ENCODE measurements at places on chromosomes 3 and 15.
A peak's percentile ranks its signal among the peaks of the same experiment; 100 is the strongest.

- no peak for DNase-seq
Observed at GRCh38 chr3:177932346-177932745, 603.9 kb upstream of the KCNMB2 start.

- peak; percentile 1 for DNase-seq
Observed at GRCh38 chr3:11719406-11720303, 75.9 kb upstream of the VGLL4 start.

DNA sequence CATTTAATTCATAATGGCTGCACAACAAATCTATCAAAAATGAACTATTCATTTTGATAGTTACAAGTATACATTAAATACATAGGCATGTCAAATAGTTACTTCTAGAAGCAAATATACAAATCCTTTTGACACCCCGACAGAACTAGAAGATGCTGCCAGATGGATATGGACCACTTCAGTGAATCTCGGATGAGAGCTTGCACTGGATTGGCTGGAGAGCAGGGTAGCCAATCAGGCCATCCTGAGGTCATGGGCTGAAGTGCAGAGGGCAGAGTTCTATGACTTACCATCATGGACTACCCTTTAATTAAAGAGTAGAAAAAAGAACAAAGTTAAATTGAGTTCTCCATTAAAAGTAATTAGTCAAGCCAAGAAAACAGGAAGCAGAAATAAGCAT lies 8.3 kb downstream of the CCNL1 start:
- DNase-seq: no peak

DNA sequence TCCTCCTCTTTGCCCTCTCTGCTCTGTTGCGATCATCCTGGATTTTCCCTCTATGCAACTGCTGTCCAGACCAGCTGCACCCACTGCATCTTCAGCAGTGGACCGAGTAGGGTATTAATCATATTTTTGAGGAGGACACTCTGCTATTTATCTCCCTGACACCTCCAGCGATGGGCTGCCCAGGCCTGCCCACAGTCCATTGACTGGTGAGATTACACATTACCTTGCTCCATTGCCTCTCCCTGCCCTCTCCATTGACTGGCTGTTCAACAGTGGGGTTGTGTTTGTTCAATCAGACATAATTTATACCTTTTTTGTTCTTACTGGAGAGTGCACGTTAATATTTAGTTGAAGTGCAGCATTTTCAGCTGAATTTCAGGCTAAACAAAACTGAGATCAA lies 559.3 kb upstream of the ARRDC4 start:
- DNase-seq: no peak

DNA sequence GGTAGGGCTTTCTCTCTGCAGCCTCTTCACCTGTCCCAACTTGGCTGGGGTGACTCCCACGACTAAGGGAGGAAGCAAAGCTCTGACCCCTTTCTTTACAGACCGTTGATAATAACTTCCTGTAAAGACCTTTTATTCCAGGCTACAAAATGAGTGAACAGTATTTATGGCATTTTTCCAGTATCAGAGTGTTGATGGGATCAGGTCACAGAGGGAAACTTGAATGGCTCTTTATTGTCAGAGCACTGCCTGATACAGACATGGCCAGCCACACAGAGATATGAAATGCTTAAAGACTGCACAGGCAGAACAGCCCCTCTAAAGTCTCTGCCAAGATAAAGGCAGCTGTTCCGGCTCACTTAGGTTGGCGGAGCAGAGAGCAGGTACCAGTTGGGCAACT lies 1033.9 kb upstream of the NR2F2 start:
- DNase-seq: no peak

DNA sequence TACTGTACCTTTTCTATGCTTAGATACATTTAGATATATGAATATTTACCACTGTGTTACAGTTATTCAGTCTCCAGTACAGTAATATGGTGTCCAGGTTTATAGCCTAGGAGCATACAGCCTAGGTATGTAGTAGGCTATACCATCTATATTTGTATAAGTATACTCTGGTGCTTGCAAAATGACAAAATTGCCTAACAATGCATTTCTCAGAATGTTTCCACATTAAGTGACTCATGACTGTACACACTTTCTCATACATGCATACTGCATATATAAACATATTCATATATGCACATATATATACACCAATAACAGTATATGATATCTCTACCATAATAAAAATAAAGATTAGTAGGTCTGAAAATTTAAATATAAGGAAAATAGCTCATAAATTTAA lies 169.3 kb downstream of the DPH6 start:
- no peak for DNase-seq

DNA sequence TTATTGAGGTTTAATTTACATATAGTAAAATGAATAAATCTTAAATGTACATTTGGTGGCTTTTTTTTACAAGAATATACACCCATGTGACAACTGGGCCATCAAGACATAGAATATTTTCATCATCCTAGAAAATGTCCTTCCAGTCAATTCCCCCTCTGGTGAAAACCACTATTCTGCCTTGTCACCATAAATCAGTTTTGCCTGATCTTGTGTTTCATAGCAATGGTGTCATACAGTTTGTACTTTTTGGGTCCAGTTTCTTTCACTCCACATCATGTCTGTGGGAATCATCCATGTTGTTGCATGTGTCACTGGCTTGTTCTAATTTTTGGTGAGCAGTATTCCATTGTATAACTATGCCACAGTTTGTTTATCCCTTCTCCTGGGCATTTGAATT lies 133.1 kb downstream of the PDCD6IP start:
- no peak for DNase-seq

DNA sequence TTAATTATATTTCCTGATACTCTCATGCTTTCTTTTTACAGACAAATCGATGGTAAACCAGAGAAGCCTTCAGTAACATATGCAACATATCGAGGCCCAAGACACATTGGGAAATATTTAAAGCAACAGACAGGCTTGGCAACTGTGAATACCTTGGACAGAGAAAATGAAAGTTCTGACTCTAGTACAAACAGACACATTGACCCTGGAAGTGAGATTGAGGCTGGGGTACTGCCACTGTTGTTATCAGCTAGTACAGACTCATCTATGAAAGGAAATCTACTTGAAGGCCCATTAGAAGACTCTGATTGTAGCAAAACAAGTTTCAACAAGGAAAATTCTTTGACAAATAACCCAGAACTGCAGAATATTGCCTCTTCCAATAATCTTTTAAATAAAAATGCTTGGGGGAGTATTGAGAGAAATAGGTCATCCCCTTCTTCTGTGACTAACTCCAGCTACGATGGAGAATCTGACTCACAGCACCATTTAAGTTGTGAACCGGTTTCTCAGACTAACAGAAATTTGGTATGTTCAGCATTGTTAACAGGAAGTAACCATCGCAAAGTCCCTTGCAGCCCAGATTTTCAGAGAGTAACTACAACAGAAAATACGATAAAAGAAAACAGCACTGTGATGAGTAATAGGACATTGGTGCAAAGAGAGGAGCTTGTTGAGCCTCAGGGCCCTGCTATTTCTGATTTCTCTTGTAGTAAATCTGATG lies 50.2 kb downstream of the CRYBG3 start:
- no peak for DNase-seq

DNA sequence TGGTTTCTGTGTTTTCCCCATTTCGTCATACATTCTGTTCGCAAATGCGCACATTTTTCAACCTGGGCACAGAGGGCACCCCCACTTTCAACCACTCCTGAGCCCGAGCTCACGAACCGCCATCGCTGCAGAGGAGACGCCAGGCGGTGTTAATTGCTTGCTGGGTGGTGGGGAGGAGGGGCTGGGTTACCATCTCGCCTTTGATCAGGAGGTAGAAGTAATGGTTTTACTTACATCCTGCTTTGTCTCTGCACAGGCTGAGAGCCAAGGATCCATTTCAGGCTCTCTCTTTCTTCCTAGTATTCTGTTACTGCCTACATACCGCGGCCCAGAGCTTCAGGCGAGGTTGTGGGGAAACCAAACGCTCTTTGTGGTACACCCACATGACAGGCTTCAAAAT lies 177.3 kb upstream of the WNT5A start:
- DNase-seq: no peak

GRCh38 chr3:155024006-155024638 lies 56.0 kb upstream of the MME start:
- DNase-seq: no peak

GRCh38 chr15:39942101-39942752 lies 8.3 kb downstream of the EIF2AK4 start:
- no peak for DNase-seq

- no peak for DNase-seq
Observed at GRCh38 chr15:52661909-52662308, 17.3 kb downstream of the ATOSA start.

DNA sequence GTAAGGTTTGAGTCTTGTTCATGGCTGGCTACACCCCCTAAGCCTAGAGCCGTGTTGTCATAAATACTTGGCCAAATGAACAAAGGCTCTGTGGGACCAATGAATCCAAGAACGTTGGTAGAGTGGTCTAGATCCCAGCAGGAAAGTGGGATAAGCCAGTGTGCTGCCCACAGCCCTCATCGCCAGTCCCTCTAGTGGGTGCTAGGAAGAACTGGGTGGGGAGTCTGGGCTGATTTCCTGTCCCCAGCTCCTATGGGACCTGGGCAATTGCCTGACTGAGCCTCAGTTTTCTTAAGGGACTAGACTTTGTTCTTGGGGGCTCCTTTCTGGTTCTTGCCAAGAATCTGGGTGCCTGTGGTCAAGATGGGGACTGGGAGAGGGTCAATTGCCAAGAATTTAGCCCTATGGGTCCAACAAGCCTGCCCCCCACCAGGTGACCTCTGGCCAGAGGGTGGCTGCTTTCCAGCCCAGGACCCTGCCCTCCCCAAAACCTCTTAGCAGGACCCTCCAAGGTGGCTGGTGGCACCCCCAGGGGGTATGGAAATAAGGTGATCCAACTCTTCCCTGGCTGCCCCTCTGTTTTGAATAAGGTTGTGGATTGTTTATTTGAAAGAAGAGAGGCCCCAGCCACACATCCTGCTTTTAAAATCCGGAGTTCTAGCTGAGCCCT lies 42.7 kb downstream of the SMAD6 start:
- no peak for DNase-seq

DNA sequence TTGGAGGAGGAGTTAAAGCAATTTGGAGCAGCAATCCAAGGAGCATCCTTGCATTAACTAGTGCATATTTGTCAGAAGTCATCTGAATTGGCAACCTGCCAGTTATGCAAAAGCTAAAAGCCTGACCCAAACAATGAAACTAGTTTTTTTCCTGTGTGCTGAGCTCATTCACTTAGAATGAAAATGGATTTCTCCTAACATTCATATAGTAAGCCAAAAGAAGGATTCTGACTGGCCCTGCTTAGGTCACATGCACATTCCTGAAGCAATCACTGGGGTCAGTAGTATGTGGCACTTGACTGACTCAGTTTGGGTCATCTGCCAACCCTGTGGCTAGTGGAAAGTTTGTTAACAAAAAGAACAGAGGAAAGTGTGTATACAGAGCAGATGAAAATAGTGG lies 30.5 kb downstream of the OXSM start:
- DNase-seq: no peak

DNA sequence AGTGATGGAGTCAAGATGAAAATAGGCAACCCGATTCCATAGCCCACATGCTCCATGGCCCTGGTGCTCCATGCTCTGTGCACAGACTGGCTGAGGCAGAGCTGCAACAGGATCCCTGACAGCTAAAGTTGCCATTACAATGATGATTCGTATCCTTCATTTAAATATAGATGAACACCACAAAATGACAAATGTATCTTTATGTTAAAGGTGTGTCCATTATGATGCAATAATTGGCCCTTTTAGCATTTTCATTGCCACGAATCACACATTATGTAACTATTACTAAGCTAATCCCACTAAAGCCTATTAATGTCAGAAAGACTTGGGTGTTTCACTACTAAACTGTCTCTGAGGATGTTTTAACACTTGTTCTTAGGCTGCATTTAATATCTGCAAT lies 270.2 kb upstream of the THBS1 start:
- DNase-seq: no peak

GRCh38 chr15:27017168-27017809 lies 46.3 kb downstream of the GABRG3 start:
- peak; percentile 26 for DNase-seq
